ENCODE measurements at places on chromosomes 4 and X.

GRCh38 chrX:41935832-41936231 lies 12.5 kb upstream of the CASK start:
- no peak for DNase-seq

GRCh38 chrX:150293311-150294013 lies 69.7 kb upstream of the MAMLD1 start:
- DNase-seq = no peak

DNA sequence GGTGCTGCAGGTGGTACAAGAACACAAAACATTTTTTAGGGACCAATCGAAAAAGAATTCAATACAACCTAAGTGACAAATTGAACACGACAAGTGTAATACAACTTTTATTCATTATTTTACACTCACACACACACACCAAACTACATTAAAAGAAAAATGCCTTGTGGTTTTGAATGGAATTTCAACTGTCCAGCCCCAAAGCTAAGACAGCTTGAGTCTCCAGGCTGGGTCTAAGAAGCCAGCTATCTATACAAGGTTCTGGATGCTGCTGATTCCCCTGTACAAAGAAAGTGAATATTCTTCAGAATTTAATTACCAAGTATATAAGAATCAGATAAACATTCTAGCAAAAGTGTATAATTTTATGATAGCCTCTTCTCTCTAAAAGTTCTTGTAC lies 118.2 kb downstream of the PPP3CA start:
- no peak for DNase-seq

DNA sequence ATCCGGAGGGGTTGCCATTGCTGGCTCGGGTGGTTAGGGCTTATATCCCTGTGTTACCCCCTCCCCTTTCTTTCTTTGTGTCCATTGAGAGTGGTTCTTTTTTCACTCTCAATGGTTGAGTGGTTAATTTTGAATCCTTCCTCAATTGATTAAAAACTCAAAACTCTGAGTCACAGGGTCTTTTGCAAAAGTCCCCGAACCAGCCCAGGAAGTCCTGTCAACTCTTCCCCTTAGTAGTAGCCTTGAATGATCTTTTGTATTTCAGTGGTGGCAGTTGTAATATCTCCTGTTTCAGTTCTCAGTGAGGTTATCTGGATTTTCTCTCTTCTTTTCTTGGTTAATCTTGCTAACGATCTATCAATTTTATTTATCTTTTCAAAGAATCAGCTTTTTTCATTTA lies 170.0 kb upstream of the GYPA start:
- no peak for DNase-seq

DNA sequence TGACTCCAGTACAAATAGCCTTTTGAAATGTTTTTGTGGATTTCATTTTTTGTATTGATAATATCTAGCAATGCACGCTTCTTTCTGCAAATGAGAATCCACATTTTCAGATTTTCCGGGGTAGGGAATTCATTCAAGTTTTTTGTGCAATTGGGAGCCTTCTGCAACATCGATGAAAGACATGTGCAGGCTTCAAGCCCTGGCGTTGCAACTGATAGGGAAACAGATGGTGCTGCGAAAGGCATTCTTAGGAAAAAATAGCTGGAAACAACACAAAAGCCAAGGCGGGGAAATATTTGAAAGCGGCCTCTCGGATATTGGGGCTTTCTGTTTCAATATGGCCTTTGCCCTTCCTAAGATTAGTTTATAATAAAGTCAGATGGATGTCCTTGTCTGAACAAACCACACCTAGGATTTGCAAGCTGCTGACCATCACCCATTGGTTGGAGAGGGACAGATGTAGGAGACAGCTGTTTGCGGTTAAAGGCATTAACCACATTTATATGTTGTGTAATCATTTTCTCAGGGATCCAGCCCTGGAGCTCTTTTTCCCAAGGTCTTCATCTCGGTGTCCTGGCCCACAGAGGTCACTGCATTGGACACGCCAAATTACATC lies 136.5 kb downstream of the PRKX start:
- no peak for DNase-seq

DNA sequence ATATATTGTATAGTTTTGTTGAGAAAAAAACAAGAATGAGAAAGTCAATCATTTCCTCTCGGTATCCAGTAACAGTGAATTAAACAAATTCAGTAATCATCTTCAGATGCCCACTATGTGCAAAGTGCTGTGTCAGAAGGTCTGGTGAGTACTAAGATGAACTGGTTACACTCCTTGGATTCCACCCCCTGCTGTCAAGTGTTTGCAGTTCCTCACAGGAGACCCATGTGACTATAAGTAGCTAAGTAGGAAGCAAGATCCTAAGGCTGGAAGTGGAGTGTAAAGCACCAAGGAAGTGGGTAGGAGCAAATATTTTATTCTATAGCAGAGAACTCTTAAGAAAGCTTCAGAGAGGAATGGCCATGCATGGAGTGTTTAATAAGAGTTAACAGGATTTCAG lies 73.6 kb downstream of the SNX25 start:
- DNase-seq = no peak
